Stimulated activated CD4-positive, alpha-beta T cell treated with anti-CD3 and anti-CD28 coated beads, Interleukin-4, amount 100 ng/mL, for 48 hours (primary cell): ENCODE measurements at places on chromosomes 6 and 20.

GRCh38 chr6:111087106-111087835 lies at the start of gene SLC16A10:
TSS of gene SLC16A10 (plus strand) at chr6:111087503. CDS start at chr6:111087753, 250 bp downstream.
- DNase-seq: peak; percentile 64

GRCh38 chr6:131062241-131063027 lies 611 bp downstream of the EPB41L2 start:
- DNase-seq: no peak

- no peak for DNase-seq
These were observed 227.0 kb upstream of the PMEPA1 start for GRCh38 chr20:57936636-57937385.

DNA sequence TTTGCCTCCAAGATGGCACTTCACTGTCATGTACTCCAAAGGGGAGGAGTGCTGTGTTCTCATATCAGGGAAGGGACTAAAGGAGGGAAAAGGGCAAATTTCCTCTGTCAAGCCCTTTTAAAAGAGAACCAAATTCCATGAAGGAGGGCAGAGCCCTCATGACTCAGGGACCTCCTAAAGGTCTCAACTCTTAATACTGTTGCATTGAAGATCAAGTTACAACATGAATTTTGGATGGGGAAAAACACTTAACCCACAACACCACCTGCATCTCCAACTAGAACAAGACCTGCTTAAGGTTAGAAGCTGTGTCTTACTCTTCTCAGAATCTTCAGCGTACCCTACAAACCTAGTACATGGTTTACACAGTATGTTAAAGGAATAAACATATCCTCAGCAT lies 23.7 kb upstream of the FBXO30 start:
- no peak for DNase-seq

DNA sequence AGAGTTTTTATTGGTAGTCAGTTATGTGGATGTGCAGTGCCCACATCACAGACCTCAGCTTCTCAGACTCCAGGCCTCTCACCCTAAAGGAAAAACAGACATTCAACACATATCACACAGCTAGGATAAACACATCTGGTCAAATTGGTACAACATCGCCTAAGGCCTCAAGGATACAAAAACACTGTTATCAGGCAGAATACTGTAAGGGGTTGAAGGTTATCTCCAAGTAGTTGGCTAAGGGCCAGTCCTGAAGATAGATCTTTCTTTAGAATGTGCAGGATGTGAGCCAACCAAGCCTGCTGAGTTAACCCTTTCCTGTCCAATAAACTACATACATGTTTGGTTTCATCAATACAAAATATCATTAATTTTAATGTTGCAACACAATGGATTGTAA lies 308.4 kb upstream of the GJE1 start:
- DNase-seq: no peak

DNA sequence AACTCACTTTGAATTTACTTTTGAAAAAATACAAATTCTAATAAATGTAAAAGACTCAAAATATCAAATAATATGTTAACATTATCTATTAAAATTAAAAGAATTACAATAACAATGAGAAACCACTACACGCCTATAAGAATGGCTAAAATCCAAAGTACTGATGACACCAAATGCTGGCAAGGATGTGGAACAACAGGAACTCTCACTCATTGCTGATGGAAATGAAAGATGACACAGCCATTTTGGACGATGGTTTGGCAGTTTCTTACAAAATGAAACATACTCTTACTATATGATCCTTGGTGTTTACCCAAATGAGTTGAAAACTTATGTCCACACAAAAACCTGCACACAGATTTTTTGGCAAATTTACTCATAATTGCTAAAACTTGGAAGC lies 15.6 kb upstream of the STX11 start:
- no peak for DNase-seq

- no peak for DNase-seq
These were observed 308.2 kb downstream of the EYA4 start for GRCh38 chr6:133549371-133549801.

- DNase-seq: no peak
These were observed 247.8 kb upstream of the CHD6 start for GRCh38 chr20:41865938-41866337.
